ENCODE measurements at places on chromosomes 1 and 21. TPM values are rescaled to one million over a fixed set of nuclear protein-coding genes. Genes with fewer than 3 reads are reported as not detected.

DNA sequence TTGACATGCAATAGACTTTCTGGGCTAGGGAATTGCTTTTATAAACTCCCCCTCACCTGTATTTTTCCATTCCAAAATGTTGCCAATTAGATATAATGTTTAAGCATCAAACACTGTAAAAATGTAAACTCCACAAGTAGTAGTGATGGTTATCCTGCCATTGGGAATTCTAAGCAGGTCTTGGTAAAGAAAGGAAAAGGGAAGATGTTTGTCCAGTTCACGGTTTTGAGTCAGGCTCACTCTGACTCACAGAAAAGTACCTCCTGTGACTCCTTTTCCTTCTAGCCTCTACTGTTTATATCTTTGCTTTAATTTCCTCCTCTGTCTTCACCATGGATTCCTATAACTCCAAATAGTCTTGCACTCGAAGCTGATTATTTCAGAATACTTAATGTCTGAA, 19.0 kb upstream of the PTPN14 start:
- H3K4me3 ChIP-seq = no peak overlapping the region
- H3K36me3 ChIP-seq = no peaks in the 10 kb centered on the region
- H3K27me3 ChIP-seq = no peaks in the 10 kb centered on the region
- no peaks in the 10 kb centered on the region for H3K4me1 ChIP-seq
- no peak for DNase-seq

- H3K27me3 ChIP-seq = no peaks in the 10 kb centered on the region
- H3K27ac ChIP-seq = no peak overlapping the region
- H3K4me3 ChIP-seq = no peak overlapping the region
- no peak for DNase-seq
- H3K4me1 ChIP-seq = peaks cover 14% of the 10 kb centered on the region
Measured at GRCh38 chr1:235933017-235933765, 66.5 kb upstream of the LYST start.

The HPDL gene
- 0.45 TPM for total RNA-seq

DNA sequence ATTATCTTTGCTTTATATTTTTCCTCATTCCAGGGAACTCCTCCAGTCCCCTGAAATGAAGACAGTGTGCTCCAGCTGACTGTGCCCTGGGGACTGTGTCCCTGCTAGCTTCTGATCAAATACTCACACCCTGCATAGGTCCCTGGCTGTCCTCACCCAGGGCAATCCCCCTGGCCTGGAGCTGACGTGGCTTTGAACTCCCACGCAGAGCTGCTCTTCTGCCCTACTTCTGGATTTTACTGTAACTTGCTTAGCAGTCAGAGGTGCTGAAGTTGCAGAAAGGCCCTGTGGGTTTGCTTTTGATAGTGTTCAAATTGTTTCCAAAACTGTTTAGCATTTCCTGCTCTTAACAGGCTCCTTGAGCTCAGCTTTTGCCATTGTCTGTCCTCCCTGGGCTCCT, 186.5 kb downstream of the FASLG start:
- H3K27ac ChIP-seq = no peak overlapping the region
- no peak for DNase-seq
- H3K4me3 ChIP-seq = no peak overlapping the region
- no peaks in the 10 kb centered on the region for H3K27me3 ChIP-seq
- H3K36me3 ChIP-seq = no peaks in the 10 kb centered on the region

DNA sequence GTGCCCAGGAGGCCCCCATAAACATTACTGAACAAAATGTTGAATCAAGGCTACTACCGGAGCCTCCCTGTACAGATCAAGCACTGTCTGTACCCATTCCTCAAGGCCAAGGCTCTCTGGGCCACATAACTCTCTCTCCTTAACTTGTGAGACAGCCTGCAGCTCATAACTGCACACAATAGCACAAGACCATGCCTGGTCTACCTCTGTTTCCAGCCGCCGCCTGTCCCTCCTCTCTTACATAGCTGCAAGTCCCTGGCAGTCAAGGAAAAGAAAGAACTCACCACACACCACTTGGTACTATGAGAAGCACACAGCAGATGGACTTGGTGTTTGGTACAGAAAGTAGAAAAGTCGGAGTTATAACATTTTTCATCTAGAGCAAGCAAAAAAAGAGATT, 91.1 kb downstream of the SSBP3 start:
- H3K4me1 ChIP-seq = peaks cover 49% of the 10 kb centered on the region
- H3K27ac ChIP-seq = no peak overlapping the region
- H3K27me3 ChIP-seq = no peaks in the 10 kb centered on the region
- no peaks in the 10 kb centered on the region for H3K36me3 ChIP-seq
- DNase-seq = no peak

All from heart right ventricle (tissue), 16 donors.